Activated CD4-positive, alpha-beta T cell treated with anti-CD3 and anti-CD28 coated beads, Interleukin-2, amount 10 ng/mL, durations not matched to agents 7 days and 5 days (primary cell): ENCODE measurements at places on chromosomes 13 and 19. TPM values are rescaled to one million over a fixed set of nuclear protein-coding genes. Genes with fewer than 3 reads are reported as not detected.

The ADGRL1 gene
- 12.5 TPM for total RNA-seq

The IGFL3 gene
- not detected for total RNA-seq

The MLNR gene
- not detected for total RNA-seq

The ADM5 gene
- total RNA-seq = 3.7 TPM

The KIR2DL4 gene
- not detected for total RNA-seq

The ZNF829 gene
- total RNA-seq = 7.3 TPM

The PLK5 gene
- not detected for total RNA-seq

The GRIK5 gene
- 0.79 TPM for total RNA-seq

The STOML3 gene
- total RNA-seq = not detected

The GJB2 gene
- total RNA-seq = 5.6 TPM

The CEACAM3 gene
- total RNA-seq = not detected

The CACNG6 gene
- not detected for total RNA-seq

The BIVM gene
- total RNA-seq = 24.2 TPM

The KLK11 gene
- total RNA-seq = not detected

The LHB gene
- total RNA-seq = not detected

The CEACAM6 gene
- total RNA-seq = not detected

The KASH5 gene
- total RNA-seq = 0.85 TPM

The TEX29 gene
- total RNA-seq = 0.52 TPM

The ZNF681 gene
- 5.2 TPM for total RNA-seq

The GADD45B gene
- 31.2 TPM for total RNA-seq

The AP2A1 gene
- total RNA-seq = 87.9 TPM

The CRYL1 gene
- total RNA-seq = 10.5 TPM
